CD4-positive, alpha-beta T cell treated with Interleukin-17A for 4 hours (primary cell): ENCODE measurements at places on chromosomes 13 and 19.

DNA sequence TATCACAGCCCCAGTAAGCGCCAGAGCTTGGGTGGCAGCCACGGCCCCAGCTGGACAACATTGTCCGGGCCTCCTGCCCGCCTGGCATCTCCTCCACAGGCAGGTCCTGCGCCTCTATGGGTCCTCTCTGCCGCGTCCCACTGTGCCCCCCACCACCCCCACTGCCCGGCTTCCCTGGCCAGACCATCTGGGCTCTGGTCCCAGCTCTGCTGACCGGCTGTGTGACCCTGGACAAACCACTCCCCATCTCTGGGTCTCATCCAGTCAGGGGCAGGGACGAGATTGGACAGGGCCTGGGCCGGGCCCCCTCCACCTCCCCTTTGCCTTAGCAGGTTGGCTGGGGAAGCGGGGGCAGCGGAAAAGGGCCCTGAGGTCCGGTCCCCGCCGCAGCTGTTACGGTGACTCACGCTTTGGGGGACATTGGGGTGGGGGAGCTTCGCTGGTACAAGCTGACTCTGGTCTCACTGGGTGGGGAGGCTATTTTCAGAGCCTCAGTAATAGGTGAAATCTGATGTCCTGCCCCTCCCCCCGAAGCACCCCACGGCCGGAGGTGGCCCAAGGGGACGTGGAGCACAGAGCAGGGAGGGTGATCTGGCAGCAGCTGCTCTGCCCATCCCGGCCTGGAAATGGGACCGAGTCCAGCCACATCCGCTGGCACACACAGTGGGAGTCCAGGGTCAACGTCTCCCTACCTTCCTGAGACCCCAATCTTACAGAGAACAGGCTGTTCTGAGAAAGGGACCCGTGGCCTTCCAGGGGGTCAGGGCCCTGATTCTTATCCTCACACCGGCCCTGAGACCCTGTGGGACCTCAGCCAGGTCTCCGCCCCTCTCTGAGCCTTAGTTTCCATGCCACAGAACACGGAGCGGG lies 9.1 kb downstream of the NFIC start:
- DNase-seq, result no peak

DNA sequence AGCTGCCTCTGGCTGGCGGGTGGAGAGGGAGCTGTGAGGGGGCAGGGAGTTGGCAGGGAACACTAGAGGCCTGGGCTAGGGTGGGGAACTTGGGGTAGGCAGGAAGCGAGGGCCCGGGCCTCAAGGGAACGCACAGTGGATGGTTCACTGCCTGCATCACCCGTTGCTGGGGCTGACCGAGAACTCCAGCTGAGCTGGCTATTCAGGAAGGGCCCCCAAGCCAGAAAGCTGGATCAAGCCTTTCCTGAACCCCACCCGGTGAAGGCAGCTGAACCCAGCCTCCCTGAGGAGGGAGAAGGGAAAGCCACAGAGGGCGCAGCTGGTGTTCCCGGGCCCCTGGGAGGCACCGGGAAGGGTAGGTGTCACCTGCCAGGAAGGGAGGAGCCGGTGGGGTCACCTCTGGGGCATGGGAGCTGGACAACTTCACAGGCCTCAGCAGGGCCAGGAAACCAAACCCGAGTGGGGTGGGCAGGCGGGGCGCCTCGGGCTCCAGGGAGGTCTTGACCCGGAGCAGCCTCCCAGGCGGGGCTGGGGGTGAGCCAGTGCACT lies 13.9 kb downstream of the PALM start:
- no peak for DNase-seq

DNA sequence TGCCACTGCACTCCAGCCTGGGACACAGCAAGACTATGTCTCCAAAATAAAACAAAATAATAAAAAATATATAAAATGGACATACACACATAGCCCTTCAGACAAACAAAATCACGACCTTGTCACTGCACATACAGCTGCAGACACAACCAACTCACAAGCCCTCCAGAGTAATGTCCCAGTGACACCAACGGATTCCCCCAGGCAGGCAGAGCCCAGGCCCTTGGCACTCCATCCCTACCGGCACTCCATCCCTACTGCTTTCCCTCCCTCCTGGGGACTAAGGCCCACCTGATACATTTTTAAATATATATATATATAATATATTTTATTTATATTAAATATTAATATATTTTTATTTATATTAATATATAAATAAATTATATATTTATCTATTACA lies 18.5 kb downstream of the ZNF101 start:
- no peak for DNase-seq

DNA sequence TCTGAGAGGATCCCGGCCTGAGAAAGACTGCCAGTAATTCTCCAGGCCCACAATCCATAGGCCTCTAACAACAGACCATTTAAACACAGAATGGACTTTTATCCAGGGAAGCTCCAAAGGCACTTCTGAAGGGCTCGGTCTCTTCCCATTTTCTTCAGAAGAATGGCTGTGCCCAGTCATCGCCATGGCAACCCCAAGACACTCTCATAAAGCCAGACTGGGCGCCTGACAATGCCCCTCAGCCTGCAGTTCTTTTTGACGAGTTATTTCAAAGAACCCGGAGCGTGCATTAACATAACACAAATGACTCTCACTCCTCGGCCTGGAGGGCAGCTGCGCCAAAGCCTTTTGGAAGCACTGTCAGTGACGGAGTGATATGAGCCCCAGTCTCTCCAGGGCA lies 61.0 kb downstream of the RASA3 start:
- DNase-seq, result no peak

GRCh38 chr19:55133639-55134444 lies 15.2 kb downstream of the TNNT1 start:
- DNase-seq, result no peak
